ENCODE measurements at places on chromosomes 12 and 14.

GRCh38 chr14:73935666-73936065 is 14.2 kb downstream of the FAM161B start:
- DNase-seq, result no peak

- no peak for DNase-seq
Observed at GRCh38 chr14:23514644-23514957, 37.0 kb downstream of the ZFHX2 start.

DNA sequence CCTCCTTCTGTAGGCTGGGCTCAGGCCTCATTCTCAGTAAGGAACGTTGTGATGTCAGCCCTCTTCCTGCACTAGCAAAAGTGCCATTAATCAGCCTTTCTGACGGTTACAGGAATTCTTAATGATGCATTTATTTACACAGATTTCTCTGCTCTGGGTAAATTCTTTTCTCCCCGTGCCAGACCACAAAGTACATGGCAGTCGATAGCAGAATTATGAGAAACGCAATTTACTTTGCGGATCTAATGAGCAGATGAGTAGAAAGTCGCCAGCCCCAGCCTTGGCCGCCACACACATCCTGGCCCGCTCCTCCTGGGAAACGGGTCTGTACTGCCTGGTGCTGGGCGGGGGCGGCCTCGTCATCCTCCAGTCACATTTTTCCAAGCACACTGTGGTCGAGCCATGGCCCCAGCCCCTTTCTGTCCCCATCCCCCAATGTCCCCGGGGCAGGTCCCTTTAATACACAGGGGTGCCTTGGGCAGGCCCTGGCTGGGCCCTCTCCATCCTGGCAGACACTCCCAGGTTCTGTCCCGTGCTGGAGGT is 25.9 kb downstream of the NOC4L start:
- DNase-seq, result no peak

DNA sequence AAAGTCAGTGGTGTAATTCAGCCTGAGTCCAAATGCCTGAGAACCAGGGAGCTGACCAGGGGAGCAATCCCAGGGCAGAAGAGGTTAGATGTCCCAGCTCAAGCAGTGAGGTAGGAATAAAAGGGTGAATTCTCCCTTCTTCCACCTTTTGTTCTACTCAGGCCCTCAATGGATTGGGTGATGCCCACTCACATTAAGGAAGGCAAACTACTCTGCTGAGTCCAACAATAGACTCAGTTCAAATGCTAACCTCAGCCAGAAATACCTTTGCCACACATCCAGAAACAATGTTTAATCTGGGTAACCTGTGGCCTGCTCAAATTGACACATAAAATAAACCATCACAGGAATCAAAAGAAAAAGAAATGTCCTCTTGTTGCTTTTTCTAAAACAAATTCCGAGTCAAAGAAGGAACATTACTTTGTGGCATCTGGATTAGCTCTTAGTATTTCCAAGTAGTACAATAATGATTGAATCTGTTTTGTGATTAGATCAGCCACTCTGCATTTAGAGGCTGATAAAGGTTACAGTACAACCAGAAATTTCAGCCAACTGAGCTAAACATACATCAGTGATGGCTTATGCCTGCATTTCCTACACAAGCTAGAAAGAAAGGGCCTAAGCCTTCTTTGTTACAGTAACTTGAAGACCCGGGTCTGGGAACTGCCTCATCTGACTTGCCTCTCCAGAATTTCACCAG is 43.6 kb upstream of the TRIM9 start:
- DNase-seq, result no peak

All from activated naive CD4-positive, alpha-beta T cell (primary cell).